Stimulated activated CD4-positive, alpha-beta T cell treated with anti-CD3 and anti-CD28 coated beads, Interleukin-1b, Interleukin-23, amount 100 ng/mL, for 24 hours (primary cell): ENCODE measurements at places on chromosomes 16 and 17.
A peak's percentile ranks its signal among the peaks of the same experiment; 100 is the strongest.

DNA sequence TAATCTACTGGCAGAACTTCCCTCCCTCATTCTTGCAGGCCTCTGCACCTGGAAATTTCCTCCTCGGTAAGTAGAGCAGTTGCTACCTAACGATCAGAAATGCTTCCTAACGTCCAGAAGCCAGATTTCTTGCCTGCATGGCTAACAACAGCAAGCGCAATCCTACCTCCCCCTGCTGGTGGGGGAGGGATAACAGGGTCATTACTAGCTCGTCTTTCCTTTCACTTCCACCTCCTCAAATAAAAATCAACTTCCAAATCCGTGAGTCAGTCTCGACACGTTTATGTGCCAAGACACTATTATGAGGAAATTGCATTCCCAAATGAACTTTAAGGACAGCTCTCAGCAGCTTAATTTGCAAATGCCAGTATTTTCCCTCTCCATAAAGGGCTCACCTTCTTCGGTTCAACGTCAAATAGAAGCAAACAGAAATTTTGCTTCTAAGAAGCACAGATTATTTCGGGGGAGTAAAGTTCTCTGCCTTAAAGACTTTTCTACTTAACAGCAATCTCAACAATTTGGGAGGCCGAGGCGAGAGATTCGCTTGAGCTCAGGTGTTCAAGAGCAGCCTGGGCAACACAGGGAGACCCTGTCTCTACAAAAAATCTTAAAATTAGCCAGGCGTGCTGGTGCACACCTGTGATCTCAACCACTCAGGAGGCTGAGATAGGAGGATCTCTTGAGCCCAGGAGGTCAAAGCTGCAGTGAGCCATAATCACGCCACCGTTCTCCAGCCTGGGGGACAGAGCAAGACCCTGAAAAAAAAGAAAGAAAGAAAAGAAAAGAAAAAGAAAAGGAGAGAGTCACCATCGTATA lies 188.6 kb upstream of the PSMD7 start:
- DNase-seq: peak; percentile 18

GRCh38 chr16:9429646-9430330 lies 338.3 kb downstream of the HAPSTR1 start:
- DNase-seq: no peak

- DNase-seq: no peak
These were observed 20.4 kb downstream of the SOCS1 start for GRCh38 chr16:11235703-11235991.

GRCh38 chr17:19374136-19374535 lies 4.2 kb upstream of the MAPK7 start:
- no peak for DNase-seq

DNA sequence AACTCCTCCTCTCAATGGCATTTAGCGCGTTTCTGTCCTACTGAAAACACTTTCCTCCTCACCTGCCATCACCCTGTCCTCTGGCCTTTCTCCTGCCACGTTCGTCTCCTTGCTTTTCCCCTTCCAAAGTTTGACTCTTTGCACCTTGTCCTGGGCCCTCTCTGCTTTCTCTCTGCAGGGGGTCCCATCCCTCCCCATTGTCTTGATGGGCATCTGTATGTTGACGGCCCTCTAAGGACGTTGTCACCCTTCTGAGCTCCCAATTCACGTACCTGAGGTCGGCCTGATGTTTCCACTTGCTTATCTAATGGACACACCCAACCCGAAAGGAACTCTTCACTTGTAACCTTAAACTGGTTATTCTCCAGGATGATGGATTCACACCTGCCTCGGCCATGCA lies 170.4 kb downstream of the WSCD1 start:
- no peak for DNase-seq

DNA sequence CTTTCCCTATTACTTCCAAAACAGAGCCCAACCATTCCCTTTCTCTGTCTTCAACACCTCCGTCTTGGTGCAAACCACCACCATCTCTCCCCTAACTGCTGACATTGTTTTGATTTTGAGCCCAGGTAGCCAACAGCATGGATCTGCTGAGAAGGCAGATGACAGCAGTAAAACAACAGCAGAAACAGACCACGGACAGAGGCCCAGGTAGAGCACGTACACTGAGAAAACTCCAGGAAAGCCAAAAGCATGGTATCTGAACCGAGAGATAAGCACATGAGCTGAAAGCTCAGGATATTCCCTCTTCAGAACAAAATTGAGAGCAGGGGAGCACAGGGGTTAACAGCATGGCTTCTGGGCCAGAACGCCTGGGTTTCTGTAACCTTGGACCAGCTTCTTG lies 18.9 kb upstream of the MAP3K14 start:
- DNase-seq: no peak

- peak; percentile 61 for DNase-seq
These were observed 9.7 kb downstream of the RMI2 start for GRCh38 chr16:11354733-11355574.

DNA sequence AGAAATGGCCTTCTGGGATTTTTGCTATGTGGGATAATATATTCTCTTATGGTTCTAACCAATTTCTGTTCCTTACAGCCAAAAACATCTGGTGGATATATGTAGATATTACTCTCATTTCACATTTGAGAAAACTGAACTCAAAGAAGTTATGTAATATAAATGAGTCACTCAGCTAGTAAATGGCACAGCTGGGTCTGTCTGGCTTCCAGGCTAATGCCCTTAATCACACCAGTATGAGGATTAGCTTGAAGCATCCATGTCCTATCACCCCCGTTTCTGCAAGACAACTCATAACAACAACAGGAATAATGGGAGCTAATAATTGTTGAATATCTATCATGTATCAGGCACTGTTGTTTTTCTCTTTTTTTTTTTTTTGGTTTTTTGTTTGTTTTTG lies 34.4 kb upstream of the USP7 start:
- no peak for DNase-seq

- no peak for DNase-seq
These were observed 68.1 kb upstream of the GRIN2A start for GRCh38 chr16:10250137-10250828.

DNA sequence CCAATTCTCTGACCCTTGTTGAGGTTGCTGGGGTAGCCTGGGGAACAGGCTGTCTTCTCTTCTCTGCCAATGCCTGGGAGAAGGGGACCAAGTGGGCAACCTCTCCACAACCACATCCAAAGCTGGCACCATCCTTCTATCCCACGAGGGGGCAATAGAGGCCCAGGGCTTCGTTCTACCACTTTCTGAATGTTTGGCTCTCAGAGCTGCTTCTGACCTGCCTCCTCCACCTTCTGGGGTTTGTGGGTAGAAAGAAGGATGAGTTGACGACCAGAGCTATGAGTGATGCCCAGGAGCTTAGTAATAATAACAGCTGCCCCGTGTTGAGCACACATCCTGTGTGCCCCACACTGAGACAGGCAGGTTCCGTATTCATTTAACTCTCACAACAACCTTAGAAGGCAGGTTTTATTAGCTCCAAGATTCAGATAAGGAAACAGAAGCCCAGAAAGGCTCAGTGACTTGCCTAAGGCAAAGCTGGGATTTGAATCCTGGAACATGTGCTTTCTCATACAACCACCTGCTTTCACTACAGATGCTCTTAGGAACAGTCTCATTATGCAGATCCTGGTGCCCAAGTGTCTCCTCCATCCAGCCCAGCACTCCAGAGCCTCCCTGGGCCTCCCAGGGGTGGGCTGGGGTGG lies 11.1 kb downstream of the TSPOAP1 start:
- DNase-seq: no peak

DNA sequence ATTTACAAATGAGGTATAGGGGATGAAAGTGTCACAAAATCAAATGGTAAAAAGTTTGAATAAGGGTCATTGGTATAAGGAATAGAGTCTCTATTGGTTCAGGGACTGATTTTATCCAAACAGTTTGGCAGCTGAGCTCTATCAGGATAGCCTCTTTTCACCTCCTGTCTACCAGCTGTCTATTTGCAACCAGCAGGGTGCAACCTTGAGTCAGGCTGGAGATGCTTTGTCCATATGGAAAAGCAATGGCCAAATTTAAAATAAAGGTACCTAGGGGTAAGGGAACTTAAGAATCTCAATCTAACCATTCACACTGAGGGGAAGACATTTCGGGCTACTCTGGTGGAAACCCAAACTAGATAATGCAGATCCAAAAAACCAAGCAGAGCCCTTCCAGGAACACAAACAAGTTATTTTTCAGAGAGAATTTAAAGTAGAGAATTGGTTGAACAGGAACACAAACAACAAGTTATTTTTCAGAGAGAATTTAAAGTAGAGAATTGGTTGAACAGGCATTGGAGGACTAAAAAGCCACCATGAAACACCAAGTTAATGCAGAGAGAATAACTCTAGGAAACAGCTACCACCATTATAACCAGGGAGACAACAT lies 12.6 kb upstream of the CA10 start:
- DNase-seq: no peak

DNA sequence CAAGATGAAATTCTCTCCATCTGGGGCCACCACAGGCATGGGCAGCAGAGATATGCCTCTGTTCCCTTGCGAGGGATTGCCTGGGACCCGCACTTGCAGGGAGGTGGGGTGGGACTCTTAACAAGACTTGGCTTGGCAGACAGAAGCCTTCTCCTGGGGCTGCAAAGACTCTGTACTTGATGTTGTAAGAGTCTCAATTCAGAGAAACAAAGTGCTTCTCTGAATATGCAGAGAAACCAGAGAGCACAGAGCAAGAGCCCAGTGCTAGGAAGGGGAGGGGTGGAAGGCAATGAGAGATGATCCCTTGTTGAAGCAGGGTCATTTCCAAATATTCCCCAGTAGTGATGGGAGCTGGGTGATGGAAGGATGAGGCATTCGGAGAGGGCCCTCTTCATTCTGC lies 2.2 kb downstream of the MMP28 start:
- DNase-seq: no peak
